CD4-positive, alpha-beta memory T cell (primary cell): ENCODE measurements at places on chromosomes 7 and 10. TPM values are rescaled to one million over a fixed set of nuclear protein-coding genes. Genes with fewer than 3 reads are reported as not detected.

Gene ADARB2
- not detected for polyA plus RNA-seq

Gene HHEX
- 0.98 TPM for polyA plus RNA-seq

Gene OR2F1
- not detected for polyA plus RNA-seq

Gene CNPY1
- not detected for polyA plus RNA-seq

Gene CDHR3
- polyA plus RNA-seq = 2.1 TPM

Gene ZNF365
- polyA plus RNA-seq = 4.9 TPM
